ENCODE measurements at places on chromosomes 5 and 9.
A peak's percentile ranks its signal among the peaks of the same experiment; 100 is the strongest.

GRCh38 chr9:17810728-17811571, 232.1 kb downstream of the SH3GL2 start:
- no peaks in the 10 kb centered on the region for H3K36me3 ChIP-seq
- no peaks in the 10 kb centered on the region for H3K4me1 ChIP-seq
- H3K4me3 ChIP-seq: no peak overlapping the region
- H3K27me3 ChIP-seq: no peaks in the 10 kb centered on the region

DNA sequence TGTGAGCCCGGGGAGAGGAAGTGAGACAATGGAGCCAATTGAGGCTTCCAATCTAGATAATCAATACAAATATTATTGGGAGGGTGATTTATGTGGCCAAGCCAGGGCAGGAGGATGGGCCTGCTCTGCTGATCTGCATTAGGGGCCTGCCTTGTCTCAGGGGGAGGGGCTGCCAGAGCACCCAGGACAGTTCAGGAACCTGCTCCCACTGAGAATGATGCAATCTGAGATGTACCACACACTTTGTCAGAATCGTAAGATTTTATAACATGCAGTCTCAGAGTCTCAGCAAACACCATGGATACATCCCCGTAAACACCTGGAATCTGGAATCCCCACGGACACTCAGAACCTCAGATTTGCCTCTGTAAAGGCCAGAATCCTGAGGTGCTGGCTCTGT, 19.3 kb downstream of the FGF18 start:
- H3K36me3 ChIP-seq: no peaks in the 10 kb centered on the region
- no peak overlapping the region for H3K4me3 ChIP-seq
- no peak for DNase-seq
- H3K27ac ChIP-seq: no peak overlapping the region
- H3K4me1 ChIP-seq: no peaks in the 10 kb centered on the region

DNA sequence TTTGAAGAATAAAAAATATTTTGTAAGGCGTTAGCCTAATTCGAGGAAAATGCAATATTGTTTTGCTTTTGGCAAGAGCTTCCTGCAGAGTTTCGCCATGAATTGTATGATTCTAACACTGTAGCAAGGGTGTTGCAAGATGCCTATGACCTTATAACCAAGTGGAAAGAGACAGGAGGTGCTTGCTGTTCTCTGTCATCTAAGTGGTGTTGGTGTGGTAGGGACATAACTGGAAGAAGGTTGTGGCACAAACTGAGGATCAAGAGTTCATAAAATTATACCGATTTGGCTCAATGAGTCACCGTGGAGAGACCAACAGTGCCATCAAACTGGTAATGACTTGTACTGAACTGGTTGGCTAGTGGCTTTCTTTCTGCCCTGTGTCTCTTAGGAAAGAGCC, 6.3 kb downstream of the STC2 start:
- H3K4me1 ChIP-seq: peaks cover 37% of the 10 kb centered on the region
- peaks cover 23% of the 10 kb centered on the region for H3K36me3 ChIP-seq
- no peak overlapping the region for H3K4me3 ChIP-seq
- peak; percentile 63 for DNase-seq

DNA sequence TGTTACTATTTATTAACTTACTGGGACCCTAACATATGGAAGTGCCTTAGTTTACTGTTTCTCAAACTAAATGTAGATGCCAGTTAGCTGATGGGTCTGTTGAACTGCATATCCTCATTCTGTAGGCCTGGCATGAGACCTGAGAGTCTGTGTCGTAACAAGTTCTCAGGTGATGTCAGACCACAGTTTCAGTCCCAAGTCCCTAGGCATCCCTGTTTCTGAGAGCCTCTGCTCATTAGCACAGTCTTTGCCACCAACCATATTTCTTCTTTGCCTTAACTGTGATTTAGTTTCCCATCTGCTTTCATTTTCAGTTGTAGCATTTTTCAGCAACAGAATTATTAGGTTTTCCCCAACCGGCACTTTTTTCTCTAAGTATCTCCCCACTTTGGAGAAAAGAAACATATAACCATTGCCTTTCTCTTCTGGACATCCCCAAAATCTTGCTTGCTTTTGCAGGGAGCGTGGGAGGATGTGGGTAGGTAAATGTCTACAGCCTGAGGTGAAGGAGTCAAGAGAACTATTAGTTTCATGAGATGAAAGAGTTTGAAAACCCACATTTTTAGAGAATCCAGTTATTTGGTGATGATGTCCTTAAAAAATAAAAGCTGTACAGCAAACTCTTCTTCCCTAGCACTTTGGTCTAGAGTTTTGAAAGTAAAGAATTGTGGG, 74.6 kb downstream of the NUDT12 start:
- H3K27me3 ChIP-seq: peaks cover 3% of the 10 kb centered on the region
- DNase-seq: no peak
- no peaks in the 10 kb centered on the region for H3K4me1 ChIP-seq
- no peak overlapping the region for H3K27ac ChIP-seq
- no peaks in the 10 kb centered on the region for H3K36me3 ChIP-seq

DNA sequence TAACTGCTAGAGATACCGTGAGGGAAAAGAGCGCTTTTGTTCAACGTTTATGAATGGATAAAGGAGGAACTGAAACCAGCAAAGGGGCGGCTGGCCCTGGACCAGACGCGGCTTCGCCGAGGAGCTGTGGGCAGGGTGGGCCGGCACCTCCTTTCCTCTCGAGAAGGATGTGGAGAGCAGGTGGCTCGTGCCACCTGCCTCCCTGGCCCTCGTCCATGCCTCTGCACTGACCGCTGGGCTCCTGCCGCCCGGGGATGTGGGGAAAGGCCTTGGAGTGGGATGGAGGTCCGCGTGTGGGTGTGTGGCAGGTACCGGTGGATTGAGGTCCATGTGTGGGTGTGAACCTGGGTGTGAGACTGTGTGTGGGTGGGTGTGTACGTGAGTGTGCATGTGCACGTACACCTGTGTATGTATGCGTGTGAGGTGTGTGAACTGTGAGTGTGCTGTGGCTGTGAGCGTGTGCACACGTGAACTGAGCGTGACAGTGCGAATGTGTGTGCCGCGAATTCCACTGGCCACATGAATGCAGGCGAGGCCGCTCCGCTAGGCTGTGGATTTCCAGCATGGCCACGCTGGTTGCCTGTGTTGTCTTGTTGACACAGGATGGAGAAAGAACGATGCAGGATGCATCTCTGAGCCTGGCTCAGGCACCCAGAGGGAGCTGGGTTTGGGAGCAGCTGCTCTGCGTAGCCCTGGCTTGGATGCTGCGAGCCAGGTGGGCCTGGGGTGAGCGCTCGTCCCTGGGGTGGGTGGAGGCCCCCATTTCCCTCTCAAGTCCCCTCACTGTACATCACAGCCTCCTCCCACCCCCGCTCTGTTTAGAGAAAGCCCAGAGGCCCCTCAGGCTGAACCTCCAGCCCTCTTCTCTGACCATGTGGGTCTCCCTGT, 4.4 kb upstream of the CEP72 start:
- no peaks in the 10 kb centered on the region for H3K4me1 ChIP-seq
- H3K4me3 ChIP-seq: no peak overlapping the region
- no peak for DNase-seq
- peaks cover 7% of the 10 kb centered on the region for H3K27me3 ChIP-seq
- H3K36me3 ChIP-seq: no peaks in the 10 kb centered on the region

Data from fibroblast of lung (primary cell).